Endothelial cell (in vitro differentiated cells): ENCODE measurements at places on chromosomes 3 and 15. TPM values are rescaled to one million over a fixed set of nuclear protein-coding genes. Genes with fewer than 3 reads are reported as not detected.

WDR93 gene
- total RNA-seq, result 0.13 TPM

TMEM207 gene
- not detected for total RNA-seq

TF gene
- total RNA-seq, result 3.9 TPM

RARRES1 gene
- not detected for total RNA-seq

PPCDC gene
- 25.0 TPM for total RNA-seq

ZNF774 gene
- total RNA-seq, result 4.1 TPM

SCG5 gene
- total RNA-seq, result 15.6 TPM

ASB14 gene
- not detected for total RNA-seq

FGF7 gene
- 0.23 TPM for total RNA-seq

SLC38A3 gene
- 0.56 TPM for total RNA-seq

MAP1A gene
- 1.8 TPM for total RNA-seq

NEK10 gene
- total RNA-seq, result 1.2 TPM

CCR4 gene
- 0.08 TPM for total RNA-seq

RTP4 gene
- total RNA-seq, result not detected

CLEC3B gene
- total RNA-seq, result 0.41 TPM

BCL2A1 gene
- total RNA-seq, result 2.1 TPM

HESX1 gene
- 1.6 TPM for total RNA-seq

ONECUT1 gene
- 0.69 TPM for total RNA-seq

SLC22A14 gene
- 0.36 TPM for total RNA-seq

PLA2G4E gene
- not detected for total RNA-seq

TTLL13 gene
- total RNA-seq, result not detected

CKMT1A gene
- 9.4 TPM for total RNA-seq

ATG3 gene
- total RNA-seq, result 46.3 TPM

WNT7A gene
- total RNA-seq, result not detected

SAMMSON gene
- not detected for total RNA-seq

IGF2BP2 gene
- total RNA-seq, result 165 TPM

EBLN2 gene
- total RNA-seq, result 9.4 TPM

DUOXA2 gene
- total RNA-seq, result not detected

PLA1A gene
- 0.80 TPM for total RNA-seq

ARHGAP31 gene
- 114 TPM for total RNA-seq

CLRN1 gene
- not detected for total RNA-seq

SMCO1 gene
- total RNA-seq, result not detected

NISCH gene
- total RNA-seq, result 261 TPM

HAUS2 gene
- 23.5 TPM for total RNA-seq

BOC gene
- 3.8 TPM for total RNA-seq

CHST2 gene
- total RNA-seq, result 12.9 TPM

ABI3BP gene
- total RNA-seq, result 0.26 TPM

SPINT1 gene
- total RNA-seq, result 28.6 TPM

AHSG gene
- not detected for total RNA-seq

ANKUB1 gene
- not detected for total RNA-seq

ITGA11 gene
- total RNA-seq, result 0.28 TPM

CNTN3 gene
- total RNA-seq, result 0.62 TPM

C3orf22 gene
- not detected for total RNA-seq
